ENCODE measurements at places on chromosomes 6 and 20.

GRCh38 chr20:12673352-12673751 lies 335.4 kb upstream of the SPTLC3 start:
- no peak for DNase-seq

GRCh38 chr6:31829633-31830283 lies 2.2 kb downstream of the HSPA1B start:
- no peak for DNase-seq

DNA sequence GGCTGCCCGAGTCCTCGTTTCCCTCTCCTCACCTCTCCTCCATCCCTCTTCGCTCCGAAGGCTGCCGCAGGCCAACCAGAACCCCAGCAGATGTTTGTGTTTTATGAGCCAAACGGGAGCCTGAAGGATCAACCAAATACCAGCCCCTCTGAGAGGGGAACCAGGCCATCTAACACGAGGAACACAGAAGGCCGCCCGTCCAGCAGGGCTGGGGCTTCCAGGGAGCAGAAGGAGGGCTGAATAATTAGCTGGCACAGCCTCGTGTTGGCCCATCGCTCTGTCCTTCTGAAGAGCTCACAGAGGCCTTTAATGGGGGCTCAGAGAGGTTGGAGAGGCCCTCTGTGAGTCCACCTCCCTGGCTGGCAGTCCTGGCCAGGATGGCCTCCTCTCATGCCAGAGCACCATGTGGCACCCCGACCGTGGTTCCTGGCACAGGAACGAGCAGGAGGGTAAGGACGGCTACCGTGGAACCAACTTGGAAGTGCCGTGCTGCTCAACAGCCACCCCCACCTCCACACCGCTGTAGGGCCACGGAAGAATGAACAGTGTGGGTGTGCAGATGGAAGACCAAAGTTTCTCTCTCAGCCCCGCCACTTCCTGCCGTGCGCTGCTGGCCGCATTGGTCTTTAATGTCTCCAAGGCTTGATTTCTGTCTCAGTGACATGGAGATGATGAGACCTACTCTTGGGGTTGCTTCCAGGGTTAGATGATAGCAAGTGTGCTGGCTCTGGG lies 155.2 kb downstream of the SCML4 start:
- peak; percentile 52 for DNase-seq

- no peak for DNase-seq
Observed at GRCh38 chr6:113125626-113126025, 731.5 kb upstream of the MARCKS start.
